ENCODE measurements at places on chromosomes 16 and 17. TPM values are rescaled to one million over a fixed set of nuclear protein-coding genes. Genes with fewer than 3 reads are reported as not detected.
A peak's percentile ranks its signal among the peaks of the same experiment; 100 is the strongest.

GRCh38 chr17:16881239-16881924 is 90.5 kb downstream of the TNFRSF13B start:
- no peaks in the 10 kb centered on the region for H3K36me3 ChIP-seq
- no peak overlapping the region for H3K4me3 ChIP-seq
- H3K27me3 ChIP-seq: no peaks in the 10 kb centered on the region
- peak; percentile 18 for DNase-seq
- no peak overlapping the region for H3K27ac ChIP-seq
- no peaks in the 10 kb centered on the region for H3K4me1 ChIP-seq

DNA sequence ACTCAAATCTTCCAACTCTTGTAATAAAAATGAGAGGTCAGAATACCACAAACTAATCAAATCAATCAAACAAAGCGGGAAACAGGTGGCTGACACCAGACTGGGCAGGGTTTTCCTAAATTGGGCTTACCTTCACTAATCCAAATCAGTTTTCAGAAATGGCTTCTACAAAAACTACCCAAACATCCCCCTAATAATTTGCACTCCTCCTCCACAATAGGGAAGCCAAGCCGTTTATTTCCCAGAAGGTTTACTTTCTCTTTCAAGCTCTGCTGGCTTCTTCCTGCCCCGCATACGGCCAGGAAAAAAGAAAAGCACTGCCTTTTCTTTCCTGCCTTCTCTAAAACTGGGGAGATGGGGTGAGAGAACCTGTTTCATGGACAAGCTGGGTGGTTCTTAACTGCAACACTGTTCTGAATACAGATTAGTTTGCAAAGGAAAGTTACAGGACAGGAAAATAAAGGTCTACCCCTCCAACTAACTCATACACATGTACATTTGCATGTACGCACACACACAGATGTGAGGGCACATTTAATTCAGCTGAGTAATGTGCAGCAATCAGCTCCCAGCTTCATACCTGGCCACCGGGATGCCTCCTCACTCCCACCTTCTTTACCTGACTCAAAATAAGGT is 9.2 kb downstream of the STAT3 start:
- H3K36me3 ChIP-seq: peaks cover 8% of the 10 kb centered on the region
- no peaks in the 10 kb centered on the region for H3K27me3 ChIP-seq
- DNase-seq: no peak
- H3K27ac ChIP-seq: peak overlapping the region; percentile 44
- peak overlapping the region; percentile 30 for H3K4me3 ChIP-seq

GRCh38 chr17:1649844-1650501 is at the start of gene RILP:
TSS of gene RILP (minus strand) at chr17:1649866. CDS start at chr17:1649804, 62 bp downstream.
- peak; percentile 95 for DNase-seq
- H3K4me3 ChIP-seq: peak within 1 kb of the TSS; percentile 77
- no peaks in the 10 kb centered on the region for H3K27me3 ChIP-seq
- peak within 1 kb of the TSS; percentile 96 for H3K27ac ChIP-seq
- peaks cover 46% of the 10 kb centered on the region for H3K4me1 ChIP-seq

DNA sequence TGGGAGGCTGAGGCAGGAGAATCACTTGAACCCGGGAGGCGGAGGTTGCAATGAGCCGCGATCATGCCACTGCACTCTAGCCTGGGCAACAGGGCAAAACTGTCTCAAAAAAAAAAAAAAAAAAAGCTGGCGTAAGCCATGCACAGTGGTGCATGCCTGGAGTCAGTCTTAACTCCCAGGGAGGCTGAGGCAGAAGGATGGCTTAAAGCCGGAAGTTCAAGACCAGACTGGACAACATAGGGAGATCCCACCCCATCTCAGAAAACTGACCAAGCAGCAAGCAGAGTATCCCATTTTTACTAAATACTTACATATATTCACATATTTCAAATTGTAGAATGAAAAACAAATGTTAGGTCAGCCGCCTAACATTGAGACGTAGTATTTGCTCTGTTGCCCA is 4.6 kb downstream of the NT5C start:
- H3K4me1 ChIP-seq: peaks cover 21% of the 10 kb centered on the region
- no peak overlapping the region for H3K4me3 ChIP-seq
- no peaks in the 10 kb centered on the region for H3K27me3 ChIP-seq
- no peak overlapping the region for H3K27ac ChIP-seq
- H3K36me3 ChIP-seq: peaks cover 19% of the 10 kb centered on the region

DNA sequence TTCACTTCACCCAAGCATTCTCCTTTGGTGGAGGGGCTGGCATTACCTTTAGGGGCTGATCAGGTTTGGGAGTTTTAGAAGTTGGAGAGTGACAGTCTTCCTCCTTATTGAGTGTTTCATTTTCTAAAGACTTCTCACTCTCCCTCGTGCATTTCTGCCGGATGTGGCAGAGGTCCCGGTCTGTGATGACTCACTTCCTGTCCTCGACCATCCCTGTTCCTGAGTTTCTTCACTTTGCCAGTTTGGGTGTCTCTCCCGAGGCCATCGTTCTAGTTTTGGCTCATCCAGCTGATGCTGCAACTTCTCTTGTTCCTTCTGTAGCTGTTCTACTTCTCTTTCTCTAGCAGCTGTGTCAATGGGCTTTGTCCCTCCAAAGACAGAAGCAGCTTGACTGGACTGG is 104.3 kb downstream of the PHKB start:
- H3K4me3 ChIP-seq: no peak overlapping the region
- no peaks in the 10 kb centered on the region for H3K27me3 ChIP-seq
- peak; percentile 68 for DNase-seq
- H3K4me1 ChIP-seq: no peaks in the 10 kb centered on the region
- H3K36me3 ChIP-seq: no peaks in the 10 kb centered on the region

GRCh38 chr16:27235055-27235937 is 32.0 kb downstream of the KDM8 start:
- H3K27me3 ChIP-seq: no peaks in the 10 kb centered on the region
- H3K27ac ChIP-seq: peak overlapping the region; percentile 73
- H3K36me3 ChIP-seq: peaks cover 23% of the 10 kb centered on the region
- no peak overlapping the region for H3K4me3 ChIP-seq
- peak; percentile 87 for DNase-seq

GRCh38 chr16:10906914-10907756 is 30.1 kb downstream of the CIITA start:
- peaks cover 54% of the 10 kb centered on the region for H3K36me3 ChIP-seq
- DNase-seq: peak; percentile 84
- H3K27ac ChIP-seq: no peak overlapping the region
- H3K4me1 ChIP-seq: no peaks in the 10 kb centered on the region

- H3K27ac ChIP-seq: no peak overlapping the region
- no peaks in the 10 kb centered on the region for H3K36me3 ChIP-seq
- H3K4me3 ChIP-seq: no peak overlapping the region
- no peak for DNase-seq
- no peaks in the 10 kb centered on the region for H3K4me1 ChIP-seq
- H3K27me3 ChIP-seq: no peaks in the 10 kb centered on the region
These were observed 134.4 kb downstream of the SPACA3 start for GRCh38 chr17:33126086-33126485.

DNA sequence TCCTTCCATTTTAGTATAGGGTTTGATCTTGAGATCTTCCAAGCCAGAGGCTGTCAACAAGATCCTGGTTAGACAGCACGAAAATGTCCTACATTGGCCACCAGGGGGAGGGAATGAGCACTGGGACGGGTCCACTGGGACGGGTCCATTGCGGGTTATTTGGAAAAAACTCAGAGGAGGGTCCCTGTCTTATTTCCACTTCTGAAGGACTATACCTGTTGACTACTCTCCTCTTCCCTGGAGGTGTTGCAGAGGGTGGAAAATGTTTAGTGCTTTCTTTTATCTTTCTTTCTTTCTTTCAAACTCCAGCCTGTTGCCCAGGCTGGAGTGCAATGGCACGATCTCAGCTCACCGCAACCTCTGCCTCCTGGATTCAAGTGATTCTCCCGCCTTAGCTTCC is 2.5 kb downstream of the TTLL6 start:
- H3K4me1 ChIP-seq: peaks cover 22% of the 10 kb centered on the region
- H3K36me3 ChIP-seq: no peaks in the 10 kb centered on the region
- DNase-seq: peak; percentile 52
- no peak overlapping the region for H3K27ac ChIP-seq
- no peak overlapping the region for H3K4me3 ChIP-seq

DNA sequence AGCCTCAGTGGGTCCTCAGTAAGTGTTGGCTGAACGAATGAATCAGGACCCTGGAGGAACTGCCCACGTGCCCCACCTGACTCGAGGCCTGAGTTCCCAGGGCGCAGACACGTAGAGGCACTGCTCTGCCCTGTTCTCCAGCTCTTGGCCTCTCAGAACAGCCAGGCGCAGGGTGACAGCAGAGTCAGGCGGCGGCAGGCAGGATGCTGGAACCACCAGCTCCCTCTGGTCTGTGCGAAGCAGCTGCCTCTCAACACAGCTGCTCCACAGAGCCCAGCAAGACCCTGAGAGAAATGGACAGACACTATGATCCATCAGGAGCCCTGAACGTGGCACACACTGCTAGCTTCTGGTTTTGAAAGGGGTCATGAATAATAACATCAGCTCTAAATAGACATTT is 53.1 kb upstream of the BCO1 start:
- H3K27me3 ChIP-seq: no peaks in the 10 kb centered on the region
- no peak overlapping the region for H3K4me3 ChIP-seq
- H3K27ac ChIP-seq: no peak overlapping the region
- no peak for DNase-seq

GRCh38 chr17:20206591-20206990 is 197.4 kb downstream of the SPECC1 start:
- peaks cover 13% of the 10 kb centered on the region for H3K4me1 ChIP-seq
- H3K27me3 ChIP-seq: no peaks in the 10 kb centered on the region
- H3K36me3 ChIP-seq: no peaks in the 10 kb centered on the region
- no peak overlapping the region for H3K4me3 ChIP-seq
- H3K27ac ChIP-seq: no peak overlapping the region

GRCh38 chr17:63622574-63623390 is 565 bp downstream of the MAP3K3 start:
- H3K27me3 ChIP-seq: no peaks in the 10 kb centered on the region
- no peaks in the 10 kb centered on the region for H3K36me3 ChIP-seq
- H3K4me3 ChIP-seq: peak overlapping the region; percentile 78
- H3K27ac ChIP-seq: peak overlapping the region; percentile 81
- peak; percentile 92 for DNase-seq

DNA sequence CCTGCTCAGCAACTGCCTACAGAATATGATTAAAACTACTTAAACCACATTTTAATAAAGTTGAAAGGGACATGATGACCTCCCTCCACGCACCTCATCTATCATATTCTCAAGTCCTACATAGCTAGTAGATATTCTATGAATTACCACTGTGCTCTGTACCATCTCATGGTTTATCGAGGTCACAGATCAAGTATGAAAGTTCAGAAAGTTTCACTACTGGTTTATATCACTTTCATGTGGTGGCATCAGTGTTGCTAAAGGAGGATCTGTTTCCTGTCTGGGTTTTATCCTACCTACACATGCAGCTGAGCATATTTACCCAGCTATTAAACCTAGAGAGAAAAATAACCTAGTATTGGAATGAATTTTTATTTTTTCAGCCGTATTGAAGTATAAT is 214.9 kb upstream of the MON1B start:
- no peaks in the 10 kb centered on the region for H3K27me3 ChIP-seq
- H3K4me1 ChIP-seq: no peaks in the 10 kb centered on the region
- H3K27ac ChIP-seq: no peak overlapping the region

- no peak overlapping the region for H3K4me3 ChIP-seq
- H3K36me3 ChIP-seq: no peaks in the 10 kb centered on the region
- no peaks in the 10 kb centered on the region for H3K27me3 ChIP-seq
- H3K27ac ChIP-seq: no peak overlapping the region
These were observed 393.9 kb upstream of the SALL1 start for GRCh38 chr16:51544851-51545467.

DNA sequence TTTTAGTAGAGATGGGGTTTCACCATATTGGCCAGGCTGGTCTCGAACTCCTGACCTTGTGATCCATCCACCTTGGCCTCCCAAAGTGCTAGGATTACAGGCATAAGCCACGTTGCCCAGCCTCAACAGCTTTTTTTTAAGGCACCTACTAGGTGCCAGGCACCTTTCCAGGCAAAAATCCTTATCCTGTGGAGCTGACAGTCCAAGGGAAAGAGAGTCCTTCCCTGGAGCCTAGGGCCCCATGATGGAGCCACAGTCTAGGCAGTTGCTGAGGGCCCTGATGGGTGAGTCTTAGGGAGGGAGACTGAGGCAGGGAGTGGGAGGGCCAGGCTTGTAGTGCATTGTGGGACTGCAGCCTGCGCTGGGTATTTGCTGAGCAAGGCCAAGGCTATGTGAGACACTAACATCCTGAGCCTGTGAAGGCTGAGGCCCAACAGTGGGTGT is 79.6 kb upstream of the TOB1 start:
- peaks cover 36% of the 10 kb centered on the region for H3K4me1 ChIP-seq
- H3K4me3 ChIP-seq: no peak overlapping the region
- H3K36me3 ChIP-seq: no peaks in the 10 kb centered on the region
- no peaks in the 10 kb centered on the region for H3K27me3 ChIP-seq
- DNase-seq: no peak

- no peaks in the 10 kb centered on the region for H3K36me3 ChIP-seq
- no peak overlapping the region for H3K27ac ChIP-seq
- no peak for DNase-seq
- H3K27me3 ChIP-seq: no peaks in the 10 kb centered on the region
These were observed 220.3 kb downstream of the CPPED1 start for GRCh38 chr16:12583237-12583897.

DNA sequence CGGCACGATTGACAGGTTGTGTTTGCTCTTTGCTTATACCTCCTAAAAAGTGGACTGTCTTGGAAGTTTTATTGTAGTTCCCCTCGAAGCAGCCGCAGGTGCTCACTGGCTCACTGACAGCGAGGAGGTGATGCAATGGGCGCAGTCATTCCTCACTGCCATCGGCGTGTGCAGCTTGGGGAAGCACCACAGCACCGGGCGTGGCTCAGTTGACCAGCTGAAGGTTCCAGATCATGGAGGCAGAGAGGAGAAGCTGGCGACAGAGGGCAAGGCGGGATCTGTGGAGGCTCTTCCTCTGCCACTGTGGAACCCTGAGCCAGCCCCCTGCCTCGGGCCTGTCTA is 72.1 kb upstream of the TNRC6C start:
- H3K36me3 ChIP-seq: no peaks in the 10 kb centered on the region
- no peak overlapping the region for H3K4me3 ChIP-seq
- peak; percentile 78 for DNase-seq
- peaks cover 25% of the 10 kb centered on the region for H3K4me1 ChIP-seq

- no peaks in the 10 kb centered on the region for H3K36me3 ChIP-seq
- H3K4me1 ChIP-seq: peaks cover 14% of the 10 kb centered on the region
- H3K27me3 ChIP-seq: no peaks in the 10 kb centered on the region
- H3K4me3 ChIP-seq: no peak overlapping the region
- no peak for DNase-seq
These were observed 33.6 kb upstream of the MED9 start for GRCh38 chr17:17443173-17443572.

The CHST5 gene
- not detected for total RNA-seq

The TLCD2 gene
- 12.7 TPM for total RNA-seq

The STXBP4 gene
- total RNA-seq: 12.0 TPM

The GSG1L gene
- 1.6 TPM for total RNA-seq

The CIBAR2 gene
- total RNA-seq: not detected

The GFAP gene
- total RNA-seq: not detected

The TP53I13 gene
- total RNA-seq: 51.9 TPM

The ZNF385C gene
- 0.78 TPM for total RNA-seq

The SLC35G6 gene
- not detected for total RNA-seq
